Myometrial cell (primary cell): ENCODE measurements at places on chromosomes 11 and 22. TPM values are rescaled to one million over a fixed set of nuclear protein-coding genes. Genes with fewer than 3 reads are reported as not detected.

CHRDL2 gene
- not detected in 2 replicates for total RNA-seq

FREY1 gene
- 0.18 TPM in 1 of 2 replicates, not detected in the other for total RNA-seq

LAMTOR1 gene
- 171 and 225 TPM in 2 replicates for total RNA-seq

TM7SF2 gene
- 33.7 and 63.1 TPM in 2 replicates for total RNA-seq

CCDC15 gene
- total RNA-seq, result 1.7 and 8.0 TPM in 2 replicates

PIWIL4 gene
- total RNA-seq, result under 0.01 and 0.86 TPM in 2 replicates

TMEM191C gene
- total RNA-seq, result 0.29 and 0.71 TPM in 2 replicates

PANX2 gene
- total RNA-seq, result under 0.01 and 1.1 TPM in 2 replicates

CALCB gene
- total RNA-seq, result not detected in 2 replicates
